H7 (cell line): ENCODE measurements at places on chromosomes 12 and 14. TPM values are rescaled to one million over a fixed set of nuclear protein-coding genes. Genes with fewer than 3 reads are reported as not detected.

Gene FOXN3
- total RNA-seq = 64.6 and 93.6 TPM in 2 replicates

Gene KCNJ8
- total RNA-seq = 0.42 and 0.89 TPM in 2 replicates

Gene GYS2
- not detected in 2 replicates for total RNA-seq

Gene TAPBPL
- total RNA-seq = 0.62 and 1.0 TPM in 2 replicates

Gene CLEC12A
- not detected in 2 replicates for total RNA-seq

Gene MARS1
- 223 and 297 TPM in 2 replicates for total RNA-seq

Gene MANSC4
- total RNA-seq = not detected in 2 replicates

Gene GPR135
- 0.59 and 0.67 TPM in 2 replicates for total RNA-seq

Gene CTSG
- 0.10 TPM in 1 of 2 replicates, not detected in the other for total RNA-seq

DNA sequence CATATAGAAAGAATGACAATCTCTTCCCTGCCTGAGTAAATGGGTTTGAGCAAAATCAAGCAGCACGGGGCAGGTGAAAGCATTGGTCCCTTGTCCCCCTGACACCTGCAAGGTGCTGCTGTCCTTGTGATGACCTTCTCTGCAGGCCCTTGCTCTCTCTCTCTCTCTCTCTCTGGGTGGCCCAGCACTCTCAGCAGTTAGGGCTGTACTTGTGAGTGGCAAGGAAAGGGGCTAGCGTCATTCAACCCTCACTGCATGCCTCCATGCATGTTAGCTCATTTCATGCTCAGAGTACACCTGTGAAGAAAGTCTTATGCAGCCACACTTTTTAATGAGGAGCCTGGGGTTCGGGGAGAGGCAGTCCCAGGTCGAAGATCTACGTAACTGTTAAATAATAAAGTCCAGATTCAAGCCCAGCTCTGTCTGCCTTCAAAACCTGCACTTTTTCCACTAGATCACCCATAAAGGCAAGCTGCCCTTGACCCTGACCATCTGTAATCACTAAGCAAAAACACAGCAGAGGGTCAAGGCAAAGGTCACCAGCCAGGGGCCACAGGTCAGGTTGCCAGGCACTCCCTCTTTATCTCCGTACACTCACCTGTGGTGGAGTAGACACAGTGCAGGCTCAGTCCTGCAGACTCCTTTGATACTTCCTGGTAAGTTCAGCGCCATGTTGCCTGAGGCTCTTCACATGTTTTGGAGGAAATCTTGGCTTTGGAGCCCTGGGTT, 44.9 kb upstream of the CLMN start:
- no peak for DNase-seq

DNA sequence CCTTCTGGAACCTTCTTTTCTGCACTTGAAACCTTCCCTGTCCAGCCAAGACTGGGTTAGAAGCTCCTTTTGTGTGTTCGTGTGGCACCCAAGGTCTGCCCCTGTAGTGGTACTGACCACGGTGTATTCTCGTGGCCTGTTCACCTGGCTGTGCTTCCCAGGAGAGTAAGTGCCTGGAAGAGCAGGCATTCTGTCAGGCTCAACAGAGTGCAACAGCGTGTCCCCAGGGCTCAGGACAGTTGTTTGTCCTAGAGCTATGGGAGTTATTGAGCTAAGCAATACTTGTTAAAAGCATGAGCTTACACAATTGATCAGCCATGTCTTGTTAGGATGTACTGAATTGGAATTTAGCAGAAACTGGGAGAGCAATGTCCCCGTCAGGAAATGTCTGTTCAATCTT, 12.9 kb upstream of the SLC38A2 start:
- DNase-seq = peak; percentile 29

DNA sequence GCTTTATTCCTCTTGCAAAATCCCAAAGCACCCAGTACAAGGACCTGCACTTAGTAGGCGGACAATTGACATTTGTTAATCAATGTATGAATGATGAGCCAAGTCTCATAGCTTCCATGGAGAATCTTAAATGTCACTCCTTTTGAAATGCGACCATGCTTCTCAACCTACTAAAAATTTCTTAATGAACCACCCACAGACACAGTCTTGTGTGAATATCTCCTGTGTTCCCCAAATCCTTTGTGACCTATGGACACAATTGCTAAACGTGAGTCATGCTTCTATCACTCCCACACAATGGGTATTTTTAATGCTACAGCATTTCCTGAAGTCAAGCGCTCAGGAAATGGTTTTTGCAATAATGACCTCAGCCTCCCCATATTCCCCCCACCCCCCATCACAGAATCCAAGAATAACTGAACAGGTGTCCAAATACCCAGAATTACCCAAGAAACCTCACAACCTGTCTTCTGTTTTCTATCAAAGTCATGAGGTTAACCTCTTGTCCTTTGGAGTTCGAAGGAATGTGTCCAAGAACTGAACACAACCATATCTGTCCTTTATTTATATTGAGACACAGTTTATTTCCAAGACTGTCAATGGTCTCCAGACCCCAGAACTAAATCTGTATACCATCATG, 163.6 kb upstream of the PLEKHG7 start:
- no peak for DNase-seq

GRCh38 chr14:63895510-63895909, 42.7 kb downstream of the SYNE2 start:
- DNase-seq = no peak

DNA sequence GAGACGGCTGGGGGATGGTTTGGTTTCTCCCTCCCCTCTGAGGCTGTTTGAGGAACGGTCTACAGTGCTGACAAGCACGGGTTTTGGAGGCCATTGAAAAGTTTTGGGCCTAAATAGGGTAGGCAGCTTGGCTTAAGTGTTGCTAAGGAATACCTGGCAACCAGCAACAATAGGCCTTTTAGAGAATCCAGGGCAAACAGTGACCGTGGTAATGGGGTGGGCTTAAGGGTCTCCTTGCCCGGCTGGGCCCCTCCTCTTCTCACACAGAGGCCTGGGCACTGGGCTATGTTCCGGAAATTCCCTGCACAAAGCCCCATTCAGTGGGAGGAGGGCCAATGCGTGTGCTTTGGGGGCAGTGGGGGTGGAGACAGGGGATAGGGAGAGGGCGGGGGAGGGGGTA, 55.4 kb downstream of the ASCL1 start:
- peak; percentile 8 for DNase-seq

DNA sequence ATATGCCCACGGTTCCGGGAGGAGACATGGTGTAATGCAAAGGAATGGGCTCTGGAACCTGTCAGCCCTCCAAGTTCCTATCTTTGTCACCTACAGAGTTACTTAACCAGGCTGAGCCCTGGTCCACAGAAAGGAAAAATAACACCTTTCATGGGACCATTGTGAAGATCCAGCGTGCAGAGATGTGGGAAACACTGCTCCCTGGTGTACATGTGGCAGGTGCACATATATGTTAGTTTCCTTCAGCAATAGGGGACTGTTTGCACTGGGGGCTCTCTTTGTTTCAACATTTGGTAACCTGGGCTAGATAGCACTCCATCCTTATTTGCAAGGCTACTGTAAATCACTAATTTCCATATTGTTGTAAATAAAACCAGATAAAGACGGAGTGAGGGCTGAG, 72.3 kb downstream of the ANO2 start:
- DNase-seq = no peak

GRCh38 chr12:3496957-3497356, 6.0 kb downstream of the PRMT8 start:
- DNase-seq = peak; percentile 66

DNA sequence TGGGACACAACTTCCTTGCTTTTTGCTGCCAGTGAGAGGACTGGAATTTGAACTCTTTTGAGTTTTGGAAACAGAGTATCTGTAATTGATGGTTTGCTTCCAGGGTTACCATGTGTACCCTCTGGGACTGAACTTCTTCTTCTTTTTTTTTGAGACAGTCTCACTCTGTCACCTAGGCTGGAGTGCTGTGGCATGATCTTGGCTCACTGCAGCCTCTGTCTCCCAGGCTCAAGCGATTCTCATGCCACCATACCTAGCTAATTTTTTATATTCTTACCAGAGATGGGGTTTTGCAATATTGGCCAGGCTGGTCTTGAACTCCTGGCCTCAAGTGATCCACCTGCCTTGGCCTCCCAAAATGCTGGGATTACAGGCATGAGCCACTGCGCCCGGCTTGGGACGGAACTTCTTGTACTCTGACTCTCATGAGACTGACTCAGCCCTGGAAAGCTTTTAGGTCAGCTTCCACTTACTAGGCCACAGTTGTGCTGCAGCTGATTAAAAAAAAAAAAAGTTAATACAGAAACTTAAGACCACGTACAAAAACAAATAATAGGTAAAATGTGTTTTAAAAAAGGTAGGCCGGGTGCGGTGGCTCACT, 15.8 kb downstream of the SEL1L start:
- no peak for DNase-seq

DNA sequence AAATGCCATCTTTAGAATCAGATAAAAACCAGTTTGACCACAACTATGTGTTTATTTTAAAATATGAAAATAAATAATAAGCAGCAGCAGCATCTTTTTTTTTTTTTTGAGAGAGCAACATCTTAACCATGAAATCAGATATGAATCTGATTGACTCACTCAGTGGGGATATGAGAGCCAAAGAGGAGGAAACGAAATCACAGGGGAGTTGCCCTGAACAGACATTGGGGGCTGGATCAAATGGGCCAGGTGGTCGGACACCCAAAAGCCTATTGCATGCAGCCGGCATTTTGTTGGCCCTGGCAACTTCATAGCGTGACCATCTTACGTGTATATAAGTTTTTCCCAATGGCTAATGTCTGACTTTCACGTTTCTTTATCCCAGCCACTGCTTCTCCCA, 321.1 kb downstream of the NPAS3 start:
- no peak for DNase-seq

DNA sequence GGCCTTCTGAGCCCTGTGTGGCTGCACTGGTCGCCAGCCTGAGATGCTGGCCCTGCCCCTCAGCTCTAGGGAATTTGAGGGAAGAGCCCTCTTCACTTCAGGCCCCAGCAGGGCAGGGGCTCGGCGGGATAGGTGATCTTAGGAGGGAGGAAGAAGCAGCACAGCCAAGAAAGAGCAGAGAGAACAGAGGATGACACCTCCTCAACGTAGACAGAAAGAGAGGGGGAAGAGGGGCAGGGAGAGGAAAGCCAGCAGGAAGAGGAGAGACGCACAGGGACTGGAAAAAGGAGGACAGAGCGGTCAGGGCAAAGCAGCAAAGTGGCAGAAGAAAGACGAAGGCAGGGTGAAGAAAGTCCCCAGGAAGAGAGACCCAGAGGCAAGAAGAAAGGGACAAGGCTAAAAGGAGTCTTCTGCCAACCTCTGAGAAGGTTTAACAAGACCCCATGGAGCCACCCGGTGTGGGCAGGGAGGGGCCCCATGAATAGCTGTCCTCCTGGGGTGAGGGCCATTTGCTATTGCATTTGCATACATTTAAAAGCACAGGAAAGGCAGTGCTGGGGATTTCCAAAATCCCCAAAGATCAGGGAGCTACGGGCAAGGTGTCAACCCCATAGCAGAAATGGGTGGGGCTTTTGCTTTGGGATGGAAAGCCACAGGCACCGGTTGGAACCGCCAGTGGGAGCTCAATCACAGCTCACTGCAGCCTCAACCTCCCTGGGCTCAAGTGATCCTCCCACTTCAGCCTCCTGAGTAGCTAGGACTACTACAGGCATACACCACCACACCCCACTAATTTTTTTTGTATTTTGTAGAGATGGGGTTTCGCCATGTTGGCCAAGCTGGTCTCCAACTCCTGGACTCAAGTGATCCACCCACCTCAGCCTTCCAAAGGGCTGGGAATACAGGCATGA, 22.7 kb downstream of the CMKLR1 start:
- DNase-seq = peak; percentile 77

- no peak for DNase-seq
These were observed 25.7 kb downstream of the NUAK1 start for GRCh38 chr12:106113042-106113441.

- no peak for DNase-seq
These were observed 5.7 kb downstream of the PAH start for GRCh38 chr12:102911320-102911719.

DNA sequence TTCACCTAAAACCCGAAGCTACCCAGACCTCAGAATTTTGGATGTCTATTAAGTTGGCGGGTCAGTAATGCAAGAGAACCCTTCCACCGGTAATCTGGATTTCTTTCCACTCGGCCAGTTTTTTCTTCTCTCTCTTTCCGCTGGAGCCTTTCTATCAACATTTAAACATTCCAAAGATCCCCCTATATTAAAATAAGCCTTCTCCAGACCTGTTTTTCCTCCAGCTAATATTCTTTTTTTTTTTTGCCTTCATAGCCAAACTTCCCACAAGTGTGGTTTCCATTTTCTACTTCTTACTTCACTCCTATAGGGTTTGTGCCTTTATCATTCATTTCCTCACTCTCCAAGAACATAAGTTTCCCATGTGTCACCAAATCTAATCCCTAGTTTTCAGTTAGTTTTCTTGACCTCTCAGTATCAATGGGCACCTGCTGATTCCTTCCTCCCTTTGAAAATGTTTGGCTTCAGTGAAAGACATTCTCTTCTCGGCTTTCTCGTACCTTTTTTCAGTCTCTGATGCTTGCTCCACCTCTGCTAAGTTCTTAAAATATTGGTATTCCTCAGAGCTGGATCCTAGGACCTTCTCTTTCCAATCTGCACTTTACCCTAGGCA, 583 bp upstream of the SDR39U1 start:
- DNase-seq = no peak

DNA sequence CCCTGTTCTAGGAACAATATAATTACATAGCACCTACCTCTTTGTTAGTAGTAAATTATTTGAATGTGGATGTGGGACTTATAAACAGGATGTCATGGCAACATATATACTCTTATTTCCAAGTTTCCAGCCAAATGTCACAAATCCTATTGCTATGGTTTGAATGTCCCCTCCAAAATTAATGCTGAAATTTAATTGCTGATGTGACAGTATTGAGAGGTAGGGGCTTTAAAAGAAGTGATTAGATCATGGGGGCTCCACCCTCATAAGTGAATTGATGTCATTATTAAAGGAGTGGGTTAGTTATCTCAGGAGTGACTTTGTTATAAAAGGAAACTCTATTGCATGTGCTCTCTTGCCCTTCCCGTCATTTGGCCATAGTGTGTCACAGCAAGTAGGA, 164.2 kb upstream of the ATF7IP start:
- no peak for DNase-seq

DNA sequence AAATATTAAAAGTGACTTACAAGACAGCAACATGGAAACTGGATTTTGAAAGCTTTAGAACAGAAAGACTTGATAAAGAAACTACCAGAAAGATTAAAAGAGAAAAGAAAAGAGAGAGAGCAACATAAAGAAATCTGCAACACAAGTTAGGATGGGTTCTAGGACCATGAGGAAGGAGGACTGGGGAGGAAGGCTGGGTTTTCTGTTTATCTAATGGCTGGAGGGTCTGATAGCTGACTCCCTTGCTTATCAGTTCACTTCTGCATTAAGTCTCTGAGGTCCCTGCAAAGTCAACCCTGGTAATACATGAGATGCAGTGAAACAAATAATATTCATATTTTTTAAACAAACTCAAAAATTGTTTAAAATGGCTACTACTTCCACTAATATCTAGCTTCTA, 90.1 kb downstream of the RPAP3 start:
- no peak for DNase-seq

DNA sequence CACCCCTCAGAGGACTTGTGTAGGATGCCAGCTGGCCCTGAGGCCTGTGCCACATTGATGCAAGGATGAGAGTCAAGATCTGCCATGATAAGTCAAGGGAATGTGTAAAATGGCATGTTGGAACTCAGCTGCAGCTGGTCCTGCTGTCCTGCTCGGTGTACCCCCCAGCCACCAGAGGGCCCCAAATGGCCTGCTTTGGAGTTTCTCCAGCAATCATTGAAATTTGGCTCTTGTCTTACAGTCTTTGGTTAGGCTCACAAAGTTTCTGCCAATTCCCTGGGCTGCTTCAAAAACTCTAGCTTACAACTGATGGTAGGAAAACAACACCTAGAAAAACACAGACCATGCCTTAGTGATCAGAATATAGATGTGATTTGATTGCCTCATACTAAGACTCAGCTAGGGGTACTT, 76.8 kb downstream of the HSD17B6 start:
- DNase-seq = peak; percentile 53

GRCh38 chr12:1766110-1766509, 54.3 kb upstream of the LRTM2 start:
- DNase-seq = no peak
